Osteocyte (in vitro differentiated cells): ENCODE measurements at places on chromosomes 4 and X. TPM values are rescaled to one million over a fixed set of nuclear protein-coding genes. Genes with fewer than 3 reads are reported as not detected.

DNA sequence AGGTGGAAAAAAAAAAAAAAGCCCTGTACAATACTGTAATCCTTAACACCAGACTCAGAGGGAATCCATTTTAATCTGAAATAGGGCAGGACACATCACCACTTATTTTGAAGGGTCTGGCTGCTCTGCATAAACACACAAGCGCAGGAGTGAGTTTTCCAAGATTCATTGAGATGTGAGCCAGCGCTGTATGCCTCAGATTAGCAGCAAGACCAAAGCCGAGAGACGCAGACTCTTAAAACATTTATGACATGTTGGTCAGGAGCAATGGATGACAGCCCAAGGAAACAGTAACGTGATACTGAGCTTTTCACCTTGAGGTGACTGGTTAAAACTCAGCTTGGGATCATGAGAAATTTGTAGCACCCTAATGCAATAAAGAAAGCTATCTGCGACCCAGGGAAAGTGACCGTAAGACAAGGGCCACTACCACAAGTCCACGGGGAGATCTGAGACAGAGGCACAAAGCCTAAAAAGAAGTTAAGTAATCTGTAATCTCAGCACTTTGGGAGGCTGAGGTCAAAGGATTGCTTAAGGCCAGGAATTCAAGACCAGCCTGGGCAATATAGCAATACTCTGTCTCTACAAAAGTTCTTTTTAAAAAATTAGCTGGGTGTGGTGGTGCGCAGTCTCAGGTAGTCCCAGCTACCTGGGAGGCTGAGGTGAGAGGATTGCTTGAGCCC is 210.6 kb downstream of the COL25A1 start:
- no peak overlapping the region for H3K4me3 ChIP-seq
- no peak for DNase-seq
- H3K27ac ChIP-seq, result no peak overlapping the region
- H3K4me1 ChIP-seq, result no peaks in the 10 kb centered on the region
- peaks cover 11% of the 10 kb centered on the region for H3K27me3 ChIP-seq

BEX5 gene
- total RNA-seq, result not detected in 2 replicates

- peak overlapping the region; percentile 92 for H3K27ac ChIP-seq
- H3K36me3 ChIP-seq, result peaks cover 2% of the 10 kb centered on the region
- H3K4me3 ChIP-seq, result peak overlapping the region; percentile 50
These were observed 16.4 kb downstream of the TCEANC start for GRCh38 chrX:13669246-13669737.

GRCh38 chr4:793941-794621 is 31.8 kb downstream of the CPLX1 start:
- no peaks in the 10 kb centered on the region for H3K4me1 ChIP-seq
- H3K4me3 ChIP-seq, result no peak overlapping the region
- DNase-seq, result no peak
- H3K36me3 ChIP-seq, result no peaks in the 10 kb centered on the region
- no peaks in the 10 kb centered on the region for H3K27me3 ChIP-seq

- no peak overlapping the region for H3K27ac ChIP-seq
- no peaks in the 10 kb centered on the region for H3K36me3 ChIP-seq
- no peak for DNase-seq
These were observed 101.2 kb downstream of the BCOR start for GRCh38 chrX:39996536-39996935.

GRCh38 chr4:98318521-98318920 is 57.3 kb downstream of the RAP1GDS1 start:
- peaks cover 6% of the 10 kb centered on the region for H3K36me3 ChIP-seq
- H3K27me3 ChIP-seq, result no peaks in the 10 kb centered on the region
- H3K4me1 ChIP-seq, result peaks cover 1% of the 10 kb centered on the region
- no peak overlapping the region for H3K4me3 ChIP-seq
